Activated CD4-positive, alpha-beta T cell treated with anti-CD3 and anti-CD28 coated beads, Interleukin-2, amount 50 U/mL, for 4 hours (primary cell): ENCODE measurements at places on chromosomes 4 and X.

GRCh38 chrX:82816562-82816961 is 691.5 kb upstream of the POU3F4 start:
- DNase-seq = no peak

- no peak for DNase-seq
Observed at GRCh38 chr4:57190601-57191481, 80.7 kb upstream of the IGFBP7 start.

GRCh38 chr4:99949999-99950912 is at the start of gene H2AZ1:
TSS of gene H2AZ1 (minus strand) at chr4:99950275. CDS start at chr4:99950170, 105 bp downstream.
- DNase-seq = peak; percentile 99

DNA sequence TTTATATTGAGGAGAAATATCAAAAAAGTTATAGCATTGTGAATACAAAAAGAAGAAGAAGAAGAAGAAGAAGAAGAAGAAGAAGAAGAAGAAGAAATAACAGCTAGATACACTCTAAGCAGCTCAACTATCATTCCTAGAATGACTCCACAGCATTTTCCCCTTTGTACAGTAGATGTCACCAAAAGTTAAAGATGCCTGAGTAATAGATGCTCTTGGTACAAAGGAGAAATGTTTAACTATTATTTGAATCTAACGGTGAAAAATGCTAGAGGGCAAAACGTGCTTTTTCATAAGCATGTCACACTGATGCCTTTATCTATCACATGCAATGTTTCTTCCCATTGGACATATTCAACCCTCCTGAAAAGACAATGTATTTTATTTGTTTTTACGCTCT is 178.4 kb upstream of the GPRIN3 start:
- no peak for DNase-seq

DNA sequence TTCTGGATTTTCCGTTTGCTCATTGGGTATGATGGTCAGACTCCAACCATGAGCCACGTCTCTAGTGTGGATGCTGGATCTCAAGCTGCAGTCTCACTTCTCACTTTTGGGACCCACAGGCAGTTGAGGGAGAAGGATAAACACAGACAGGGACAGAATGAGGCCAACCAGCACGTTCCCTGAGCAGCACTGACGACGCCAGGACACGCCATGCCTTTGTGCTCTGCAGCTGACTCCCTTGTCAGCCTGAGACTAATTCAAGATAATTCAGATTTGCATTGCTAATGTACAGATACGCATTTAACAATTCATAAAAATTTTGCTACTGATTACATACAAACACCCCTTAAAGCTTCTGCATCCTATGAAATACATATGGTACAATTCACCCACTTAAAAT is 106.5 kb downstream of the FAM193A start:
- no peak for DNase-seq

- no peak for DNase-seq
Observed at GRCh38 chr4:163556177-163556576, 61.7 kb downstream of the TMA16 start.

GRCh38 chr4:54547299-54548097 is 110.3 kb upstream of the KIT start:
- DNase-seq = no peak

GRCh38 chrX:12011075-12011474 is 127.2 kb upstream of the FRMPD4 start:
- DNase-seq = no peak

GRCh38 chr4:15198070-15198727 is 195.9 kb downstream of the CPEB2 start:
- DNase-seq = no peak

DNA sequence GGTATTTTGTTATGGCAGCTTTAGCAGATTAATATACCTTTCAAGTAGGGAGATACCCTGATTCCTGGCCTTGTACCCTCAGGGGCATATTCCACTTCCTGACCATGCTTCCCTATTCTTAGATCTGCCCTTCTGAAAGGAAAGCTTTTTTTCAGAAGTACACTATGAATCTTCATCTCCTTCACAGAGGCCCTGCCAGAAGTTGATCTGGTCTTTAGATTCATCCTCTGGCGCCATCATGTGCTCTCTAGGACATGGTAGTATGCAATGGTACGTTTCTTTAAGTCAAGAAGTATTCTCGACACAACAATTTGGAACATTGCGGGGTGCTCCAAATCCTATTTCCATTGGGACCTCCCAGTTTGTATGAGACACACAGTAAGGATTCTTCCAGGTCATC is 39.6 kb upstream of the DIPK2B start:
- no peak for DNase-seq

- no peak for DNase-seq
Observed at GRCh38 chr4:186169333-186169944, 21.9 kb upstream of the CYP4V2 start.

- no peak for DNase-seq
Observed at GRCh38 chrX:105462186-105462585, 241.7 kb upstream of the TEX13A start.

DNA sequence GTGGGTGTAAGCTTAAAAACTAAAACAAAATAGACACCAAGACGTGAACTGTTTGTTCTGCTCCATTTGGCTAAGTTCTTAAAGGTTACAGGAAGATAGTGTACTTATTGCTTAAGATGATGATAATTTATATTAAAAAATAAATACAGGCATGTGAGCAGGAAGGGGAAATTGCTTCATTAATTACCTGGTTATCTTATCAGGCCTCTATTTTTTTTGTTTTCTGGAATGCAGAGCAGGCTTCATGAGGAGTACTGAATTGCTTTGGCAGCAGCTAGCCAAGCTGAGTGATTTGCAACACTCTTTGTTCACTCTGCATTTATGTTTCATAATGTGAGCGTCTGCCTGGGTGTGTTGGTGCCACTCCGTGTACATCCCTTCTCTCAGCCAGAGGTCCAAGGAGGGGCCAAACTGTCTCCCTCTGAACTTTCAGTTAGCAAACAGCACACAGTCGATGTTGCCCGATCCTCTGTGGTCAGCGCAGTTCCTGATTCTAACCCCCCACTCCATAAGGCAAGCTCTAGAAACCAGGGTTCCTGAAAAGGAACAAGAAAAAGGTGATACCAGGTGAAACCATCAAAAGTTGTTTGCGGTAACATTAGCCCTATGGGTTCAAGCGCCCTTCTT is 348.2 kb downstream of the SPRY1 start:
- DNase-seq = no peak

- DNase-seq = no peak
Observed at GRCh38 chrX:151004085-151004484, 20.9 kb downstream of the HMGB3 start.

DNA sequence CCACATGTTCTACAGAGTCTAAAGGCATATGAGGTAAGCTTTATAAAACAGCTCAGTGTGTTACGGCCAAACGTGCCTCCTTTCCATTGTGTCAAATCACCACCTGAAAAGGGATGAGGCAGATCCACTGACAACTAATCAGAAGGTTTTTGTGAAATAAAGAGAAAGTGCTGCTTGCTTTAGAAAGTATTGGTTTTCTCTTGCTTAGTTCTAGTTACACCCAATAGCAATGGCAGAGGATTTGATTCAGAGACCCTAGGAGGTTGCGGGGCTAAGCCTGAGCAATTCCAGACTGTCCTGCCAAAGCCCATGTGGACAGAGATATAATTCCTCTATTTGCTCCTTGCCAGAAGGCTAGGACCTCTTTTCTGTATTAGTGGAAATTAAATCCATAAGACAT is 125.5 kb downstream of the SPRY1 start:
- no peak for DNase-seq

GRCh38 chr4:18052158-18052557 is 30.6 kb upstream of the LCORL start:
- DNase-seq = no peak

- no peak for DNase-seq
Observed at GRCh38 chr4:165326831-165327210, 648 bp upstream of the MSMO1 start.

GRCh38 chr4:76639288-76639687 is 204.3 kb downstream of the SHROOM3 start:
- DNase-seq = no peak

GRCh38 chr4:100075056-100075455 is 115.2 kb downstream of the DDIT4L start:
- DNase-seq = no peak

DNA sequence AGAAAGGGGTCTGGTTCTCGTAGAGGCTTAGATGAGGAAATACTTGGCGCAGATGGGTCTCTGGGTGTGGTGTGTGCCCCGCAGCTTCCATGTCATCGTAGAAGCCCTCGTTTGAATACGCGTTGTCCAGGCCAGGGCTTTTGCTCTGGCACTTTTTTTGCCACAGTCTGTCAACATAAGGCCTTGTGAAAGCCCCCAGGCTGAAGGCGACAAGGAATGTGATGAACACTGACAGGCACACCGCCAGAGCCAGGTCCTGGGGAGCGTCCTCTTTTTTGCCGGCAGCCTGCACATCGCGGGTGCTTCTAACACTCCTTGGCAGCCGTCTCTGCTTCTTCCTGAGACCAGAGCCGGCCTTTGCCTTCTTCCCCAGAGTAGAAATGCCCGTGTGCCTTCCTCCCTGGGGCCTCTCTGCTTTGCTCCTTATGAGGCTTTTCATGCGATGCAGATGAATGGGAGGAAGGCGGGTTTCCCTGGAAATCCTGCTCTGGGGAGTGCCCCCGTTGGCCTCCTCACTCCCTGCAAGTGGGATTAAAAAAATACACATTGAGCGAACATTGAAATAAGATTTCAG is 24.4 kb downstream of the LRRC66 start:
- DNase-seq = no peak

DNA sequence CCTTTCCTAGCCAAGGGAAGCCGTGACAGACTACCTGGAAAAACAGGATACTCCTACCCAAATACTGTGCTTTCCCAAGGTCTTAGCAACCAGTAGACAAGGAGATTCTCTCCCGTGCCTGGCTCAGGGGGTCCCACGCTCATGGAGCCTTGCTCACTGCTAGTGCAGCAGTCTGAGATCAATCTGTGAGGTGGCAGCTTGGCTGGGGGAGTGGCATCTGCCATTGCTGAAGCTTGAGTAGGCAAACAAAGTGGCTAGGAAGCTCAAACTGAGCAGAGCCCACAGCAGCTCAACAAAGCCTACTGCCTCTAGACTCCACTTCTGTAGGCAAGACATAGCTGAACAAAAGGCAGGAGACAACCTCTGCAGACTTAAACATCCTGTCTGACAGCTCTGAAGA is 177.1 kb downstream of the PARM1 start:
- no peak for DNase-seq

DNA sequence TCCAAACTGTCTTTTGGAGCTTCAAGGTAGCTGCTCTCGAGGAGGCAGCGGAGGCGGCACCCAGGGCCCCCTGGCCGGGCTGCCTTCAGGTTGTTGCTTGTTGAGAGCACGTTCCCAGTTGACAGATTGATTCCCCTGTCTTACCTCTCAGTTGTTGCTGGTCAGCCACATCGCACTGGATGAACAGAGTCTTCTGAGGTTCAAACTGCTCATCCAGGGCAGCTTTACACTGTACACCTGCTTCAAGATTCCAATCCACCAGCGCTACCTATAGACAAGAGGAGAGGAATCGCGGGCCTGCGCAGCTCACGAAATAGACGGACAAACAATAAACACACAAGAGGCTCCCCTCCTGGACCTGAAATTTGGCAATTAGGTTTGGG is 497 bp downstream of the HPGD start:
- DNase-seq = no peak

DNA sequence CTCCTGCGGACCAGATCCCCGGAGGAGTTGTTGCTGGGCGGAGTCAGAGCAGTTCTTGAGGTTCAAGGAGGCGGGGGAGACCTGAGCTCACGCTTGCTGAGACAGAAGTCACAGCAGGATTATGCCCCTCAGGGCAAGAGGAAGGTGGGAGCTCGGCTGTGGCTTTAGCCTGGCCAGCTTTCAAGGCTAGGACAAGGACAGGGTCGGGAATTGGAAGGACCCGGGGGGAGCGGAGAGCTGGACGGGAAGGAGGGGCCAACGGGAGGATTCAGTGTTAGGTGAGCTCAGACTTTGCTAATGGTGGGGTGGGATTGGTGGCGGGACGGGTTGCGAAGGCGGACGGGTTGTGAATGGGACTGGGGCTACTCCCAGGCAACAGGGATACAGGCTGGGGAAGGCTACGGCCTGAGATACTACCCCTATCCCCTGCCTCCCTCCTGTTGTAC is at the start of gene RIBC1:
Gene RIBC1 (plus strand): TSS at position 13 of the 446 bp plus-strand sequence. CDS start 3,404 bp downstream, outside the sequence.
- DNase-seq = no peak

DNA sequence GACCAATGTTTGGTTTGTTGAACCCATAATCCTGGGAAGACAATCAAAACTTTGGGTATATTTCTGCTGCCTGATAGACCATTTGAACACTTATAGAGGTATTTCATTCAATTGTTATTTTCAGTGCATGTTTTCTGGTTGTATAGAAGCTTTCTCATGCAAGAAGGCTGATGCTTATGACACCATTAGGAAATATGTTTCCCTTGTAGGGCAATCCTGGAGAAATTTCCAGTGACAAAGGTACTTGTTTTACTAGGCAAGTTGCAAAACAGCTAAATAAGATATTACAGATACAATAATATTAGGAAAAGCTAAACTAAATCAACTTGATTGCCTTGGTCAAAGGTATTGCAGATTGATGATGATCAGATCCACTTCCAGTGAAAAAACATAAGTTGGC is 32.8 kb upstream of the FGF2 start:
- DNase-seq = no peak

GRCh38 chr4:112378243-112378620 is 81.1 kb downstream of the ALPK1 start:
- DNase-seq = no peak

- no peak for DNase-seq
Observed at GRCh38 chr4:92970996-92971395, 667.2 kb downstream of the GRID2 start.

DNA sequence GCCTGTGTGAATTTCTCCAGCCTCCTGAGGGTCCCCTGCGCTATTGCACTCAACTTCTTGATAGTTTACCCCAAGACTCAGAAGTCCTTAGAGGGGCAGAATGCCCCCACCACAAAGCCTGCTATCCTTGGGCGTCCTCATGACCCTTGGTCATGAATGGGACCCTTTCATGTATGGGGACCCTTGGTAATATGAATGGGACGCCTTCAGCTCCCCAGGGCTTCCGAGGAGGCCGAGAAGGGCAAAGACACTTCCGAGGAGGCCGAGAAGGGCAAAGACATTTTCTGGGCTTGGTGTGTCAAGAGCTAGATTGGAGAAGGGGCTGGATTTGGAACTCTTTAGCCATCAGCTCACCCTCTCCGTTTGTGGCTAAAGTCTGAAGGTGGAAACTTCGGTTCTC is 8.6 kb downstream of the SHOX start:
- no peak for DNase-seq

GRCh38 chrX:150365990-150366911 is 3.1 kb downstream of the MAMLD1 start:
- no peak for DNase-seq

DNA sequence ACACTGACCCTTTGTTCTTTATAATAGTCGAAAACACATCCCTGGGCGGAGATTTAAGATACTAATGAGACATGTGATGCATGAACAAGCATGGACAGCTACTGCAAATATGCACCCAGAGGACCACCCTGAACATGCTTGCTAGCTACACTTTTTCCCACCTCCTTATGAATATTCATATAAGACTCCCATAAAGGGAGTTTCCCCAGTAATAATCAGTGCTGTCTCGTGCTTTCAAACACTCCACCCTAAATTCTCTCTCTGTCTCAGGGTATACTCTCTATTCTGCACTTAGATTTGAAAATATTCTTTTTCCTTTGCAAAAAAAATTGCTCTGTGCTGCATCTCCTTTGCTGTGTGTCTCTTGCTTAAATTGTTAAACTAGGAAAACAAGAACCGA is 64.4 kb upstream of the CT45A1 start:
- DNase-seq = no peak
